Mesenteric fat pad (tissue), 1 donor: ENCODE measurements at places on chromosomes 4 and X. TPM values are rescaled to one million over a fixed set of nuclear protein-coding genes. Genes with fewer than 3 reads are reported as not detected.

DNA sequence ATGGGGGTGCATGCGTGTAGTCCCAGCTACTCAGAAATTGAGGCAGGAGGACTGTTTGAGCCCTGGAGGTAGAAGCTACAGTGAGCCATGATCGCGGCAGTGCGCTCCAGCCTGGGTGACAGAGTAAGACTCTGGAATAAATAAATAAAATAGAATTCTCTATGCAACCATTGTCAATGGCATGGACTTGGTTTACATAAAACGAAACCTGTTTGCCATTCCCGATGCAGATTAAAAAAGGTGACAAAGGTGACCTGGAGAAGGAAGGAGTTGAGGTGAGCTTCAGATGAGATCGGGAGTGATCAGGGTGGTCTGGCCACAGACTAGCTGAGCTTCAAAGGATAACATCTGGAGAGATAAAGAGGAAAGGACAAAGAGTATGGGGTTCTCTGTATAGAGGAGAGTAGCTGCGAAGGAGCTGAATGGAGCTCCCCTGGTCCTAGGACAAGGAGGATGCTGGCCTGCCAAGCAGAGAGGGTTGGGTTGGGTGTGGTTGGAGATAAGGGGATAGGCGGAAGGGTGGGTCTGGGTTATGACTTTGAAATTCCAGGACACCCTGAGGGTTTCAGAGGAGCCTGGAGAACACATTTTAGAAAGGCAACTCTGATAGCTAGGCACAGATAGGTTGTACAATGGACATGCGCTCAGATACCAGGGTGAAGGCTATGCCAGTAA is 98.6 kb downstream of the RBM47 start:
- DNase-seq, result no peak

- DNase-seq, result no peak
These were observed 111.0 kb downstream of the DHX15 start for GRCh38 chr4:24473309-24473721.

- no peak for DNase-seq
These were observed 22.2 kb downstream of the SATL1 start for GRCh38 chrX:85221361-85221760.

TMPRSS11F gene
- total RNA-seq, result not detected

- no peak for DNase-seq
These were observed 113.9 kb downstream of the AGTR2 start for GRCh38 chrX:116284400-116284799.

- no peak for DNase-seq
These were observed 238.3 kb downstream of the DCLK2 start for GRCh38 chr4:150316332-150317205.

DNA sequence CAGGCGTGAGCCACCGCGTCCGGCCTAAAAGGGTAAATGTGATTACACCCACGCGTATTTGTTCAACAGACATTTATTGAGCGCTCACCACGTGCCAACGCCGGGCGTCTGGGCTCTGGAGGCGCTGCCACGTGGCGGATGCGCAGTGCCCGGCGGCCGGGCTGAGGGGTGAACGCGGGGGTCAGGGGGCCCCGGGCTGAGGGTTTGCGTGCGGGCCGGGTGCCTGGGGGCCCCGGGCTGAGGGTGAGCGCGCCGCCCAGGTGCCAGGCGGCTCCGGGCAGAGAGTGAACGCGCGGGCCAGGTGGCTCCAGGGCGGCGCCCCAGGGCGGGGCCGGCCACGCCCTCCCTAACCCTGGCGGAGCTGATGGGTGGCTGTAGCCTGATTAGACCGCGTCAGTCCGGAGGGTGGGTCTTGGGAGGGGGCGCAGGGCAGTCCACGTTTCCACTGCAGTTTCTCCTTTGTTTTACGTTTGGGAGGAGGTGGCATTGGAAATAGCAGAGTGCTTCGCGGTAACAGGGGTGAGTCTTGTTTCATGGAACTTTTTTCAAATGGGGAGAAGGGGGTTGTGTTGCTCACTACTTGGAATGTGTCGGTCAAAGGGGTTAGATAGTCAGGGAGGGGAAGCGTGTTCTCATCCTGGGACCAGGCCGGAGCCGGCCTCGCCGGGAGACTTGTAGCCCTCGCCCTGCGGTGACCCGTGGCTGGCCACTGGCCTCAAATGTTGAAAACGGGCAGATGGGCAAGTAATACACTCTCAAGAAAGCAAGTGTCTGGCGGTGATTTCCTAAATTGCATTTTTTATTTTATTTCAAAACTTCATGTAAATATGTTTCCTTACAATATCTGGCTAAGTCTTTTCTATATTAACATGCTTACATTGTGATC is at the start of gene ZFP42:
Gene ZFP42, plus strand, starts transcription at position 450 of the 886 bp plus-strand sequence. CDS start 7,037 bp downstream, outside the sequence.
- DNase-seq, result no peak
